ENCODE measurements at places on chromosomes 3 and 15.

DNA sequence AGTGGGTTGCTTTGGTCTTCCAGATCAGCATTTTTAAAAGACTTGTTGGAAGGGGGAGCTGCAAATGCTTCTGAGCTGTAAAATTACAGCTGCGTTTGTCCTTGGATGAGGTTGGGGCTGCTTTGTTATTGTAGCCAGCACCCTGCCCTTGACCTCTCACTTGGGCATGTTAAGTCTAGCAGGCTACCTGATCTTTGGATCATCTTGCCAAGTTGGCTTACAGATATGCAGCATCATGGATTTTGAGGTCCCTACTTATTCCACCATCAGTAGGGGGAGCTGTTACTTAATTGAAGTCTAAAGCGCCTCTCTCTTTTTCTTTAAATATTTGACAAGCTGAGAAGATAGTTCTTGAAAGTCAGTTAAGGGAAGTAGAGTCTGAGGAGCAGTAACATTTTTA, 793.0 kb downstream of the MCTP2 start:
- no peak for DNase-seq

- no peak for DNase-seq
Observed at GRCh38 chr3:45123581-45124269, 22.5 kb downstream of the CDCP1 start.

GRCh38 chr3:144164352-144164751, 192.7 kb downstream of the DIPK2A start:
- DNase-seq = no peak

GRCh38 chr15:67380921-67381320, 126.3 kb downstream of the IQCH start:
- no peak for DNase-seq

- no peak for DNase-seq
Observed at GRCh38 chr15:45117308-45118130, 3.4 kb downstream of the DUOXA2 start.

DNA sequence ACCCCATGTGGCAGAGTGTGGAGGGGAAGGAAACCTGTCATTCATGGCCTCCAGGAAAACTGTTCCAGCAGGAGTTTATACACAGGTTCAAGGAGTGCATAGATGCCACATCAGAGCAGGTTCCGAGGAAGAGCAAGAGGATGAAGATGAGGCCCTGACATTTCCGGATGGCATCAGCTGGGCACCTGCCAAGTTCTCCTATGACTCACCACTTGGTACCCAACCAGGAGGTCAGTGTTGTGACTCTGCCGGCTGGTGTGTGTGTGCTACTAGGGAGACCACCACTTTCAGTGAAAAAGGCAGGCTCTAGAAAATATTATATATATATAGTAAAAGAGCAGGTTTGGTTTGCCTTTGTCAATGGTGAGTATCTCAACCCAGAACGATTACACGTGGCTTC, 69.3 kb downstream of the NTRK3 start:
- DNase-seq = no peak

- DNase-seq = no peak
Observed at GRCh38 chr3:29693863-29694262, 413.0 kb downstream of the RBMS3 start.

DNA sequence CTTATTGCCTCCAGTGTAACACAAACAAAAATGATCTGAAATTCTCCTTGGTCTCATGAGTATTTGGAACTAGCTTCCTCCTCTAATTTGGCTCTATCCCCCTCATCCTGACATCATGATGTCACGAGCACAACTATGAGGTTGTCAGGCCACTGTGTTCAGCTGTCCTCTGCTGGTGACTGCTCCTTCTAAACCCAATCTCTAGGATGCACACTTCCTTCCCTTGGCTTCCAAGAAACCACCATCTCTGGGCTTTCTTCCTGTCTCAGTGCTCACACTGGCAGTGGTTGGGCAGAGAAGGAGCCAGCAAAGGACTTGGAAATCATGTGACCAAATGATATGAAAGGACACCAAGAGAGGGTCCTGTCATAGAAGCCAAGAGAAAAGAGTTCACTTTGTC, 30.7 kb upstream of the EIF1B start:
- DNase-seq = no peak

DNA sequence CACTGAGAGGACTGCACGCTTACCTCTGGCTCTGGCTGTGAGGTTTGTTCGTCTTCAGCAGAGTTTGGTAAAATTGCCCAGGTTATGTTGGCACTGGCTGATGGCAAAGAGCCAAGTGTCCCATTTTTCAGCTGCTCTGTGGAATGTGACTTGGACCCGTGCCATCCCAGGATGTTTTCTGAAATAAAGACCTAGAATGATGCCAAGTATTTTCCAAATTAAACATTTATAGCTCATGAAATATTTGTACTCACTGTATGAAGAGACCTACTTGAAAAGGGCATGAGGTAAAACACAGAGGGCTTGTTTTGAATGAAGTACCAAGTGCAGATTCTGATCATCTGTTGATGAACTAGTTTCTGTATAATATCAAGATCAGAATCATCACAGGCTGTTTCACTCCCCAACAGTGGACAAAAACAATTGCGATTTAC, 200.5 kb downstream of the STT3B start:
- no peak for DNase-seq

GRCh38 chr15:57591822-57592367, at the start of gene MYZAP:
Gene MYZAP, plus strand, starts transcription at chr15:57591904. Its CDS starts 131 bp downstream, at chr15:57592035.
- DNase-seq = no peak

DNA sequence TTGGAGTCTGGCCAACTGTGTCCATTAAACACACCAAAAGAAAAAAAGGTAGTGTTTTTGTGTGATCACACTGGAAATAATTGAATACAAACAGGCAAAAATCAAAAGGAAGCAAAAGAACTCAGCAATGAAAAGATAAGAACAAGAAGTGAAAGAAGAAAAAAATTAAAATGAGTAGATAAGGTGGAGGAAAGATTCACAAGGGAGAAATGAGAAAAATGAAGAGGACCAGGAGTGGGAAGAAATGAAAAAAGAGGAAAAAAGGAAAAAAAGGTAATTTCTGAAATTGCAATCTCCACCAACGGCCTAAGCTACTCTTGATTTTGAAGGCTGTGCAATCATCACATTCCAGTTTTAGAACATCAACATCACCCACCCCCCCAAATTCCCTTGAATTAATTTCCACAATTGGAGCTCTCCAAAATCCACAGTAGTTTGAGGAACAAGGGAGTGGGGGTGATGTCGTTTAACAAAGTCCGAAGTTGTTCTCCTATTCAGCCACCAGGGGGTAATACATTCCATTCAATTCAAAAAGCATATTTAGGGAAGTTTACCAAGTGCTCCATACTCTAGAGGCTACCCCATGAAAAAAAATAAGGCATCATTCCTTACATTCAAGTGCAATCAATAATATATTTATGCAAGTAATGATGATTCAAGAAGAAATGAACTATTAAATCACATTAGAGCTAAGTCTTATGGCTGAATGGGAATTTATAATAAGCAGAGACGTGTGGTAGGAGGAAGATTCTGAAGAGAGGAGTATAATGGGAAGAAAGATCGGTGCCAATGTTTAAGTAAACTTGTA, 37.4 kb downstream of the ZNF860 start:
- no peak for DNase-seq

DNA sequence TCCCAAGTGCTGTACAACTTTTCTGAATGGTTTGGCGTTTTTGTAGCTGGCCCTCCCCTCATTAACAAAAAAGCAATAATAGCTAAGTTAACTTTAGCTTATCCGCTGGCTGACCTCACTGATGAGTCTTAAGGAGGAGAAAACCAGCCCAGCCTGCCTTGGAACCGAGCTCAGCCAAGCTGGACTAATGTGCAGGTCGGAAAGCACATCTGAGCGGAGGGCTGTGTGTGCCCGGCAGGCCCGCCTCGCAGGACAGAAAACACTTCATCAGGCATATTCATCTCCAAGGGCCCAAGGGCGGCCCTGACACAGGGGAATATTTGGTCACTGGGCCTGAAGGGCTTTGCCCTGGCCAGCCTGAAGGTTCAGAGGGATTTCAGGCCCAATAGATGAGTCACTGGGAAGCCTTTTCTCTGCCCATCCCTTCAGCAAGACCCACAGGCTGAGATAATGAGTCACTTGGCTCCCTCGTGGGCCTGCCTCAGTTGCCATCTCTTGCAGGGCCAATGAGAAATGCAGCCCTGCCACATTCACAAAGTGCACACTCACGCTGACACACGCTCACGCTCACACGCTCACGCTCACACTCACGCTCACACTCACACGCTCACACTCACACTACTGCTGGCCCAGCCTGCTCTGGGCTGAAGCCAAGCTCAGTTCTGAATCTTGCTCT, 75.1 kb downstream of the SLC12A8 start:
- no peak for DNase-seq

GRCh38 chr3:155944081-155944480, 73.6 kb downstream of the GMPS start:
- DNase-seq = no peak

- DNase-seq = no peak
Observed at GRCh38 chr3:54349231-54349652, 226.9 kb downstream of the CACNA2D3 start.

DNA sequence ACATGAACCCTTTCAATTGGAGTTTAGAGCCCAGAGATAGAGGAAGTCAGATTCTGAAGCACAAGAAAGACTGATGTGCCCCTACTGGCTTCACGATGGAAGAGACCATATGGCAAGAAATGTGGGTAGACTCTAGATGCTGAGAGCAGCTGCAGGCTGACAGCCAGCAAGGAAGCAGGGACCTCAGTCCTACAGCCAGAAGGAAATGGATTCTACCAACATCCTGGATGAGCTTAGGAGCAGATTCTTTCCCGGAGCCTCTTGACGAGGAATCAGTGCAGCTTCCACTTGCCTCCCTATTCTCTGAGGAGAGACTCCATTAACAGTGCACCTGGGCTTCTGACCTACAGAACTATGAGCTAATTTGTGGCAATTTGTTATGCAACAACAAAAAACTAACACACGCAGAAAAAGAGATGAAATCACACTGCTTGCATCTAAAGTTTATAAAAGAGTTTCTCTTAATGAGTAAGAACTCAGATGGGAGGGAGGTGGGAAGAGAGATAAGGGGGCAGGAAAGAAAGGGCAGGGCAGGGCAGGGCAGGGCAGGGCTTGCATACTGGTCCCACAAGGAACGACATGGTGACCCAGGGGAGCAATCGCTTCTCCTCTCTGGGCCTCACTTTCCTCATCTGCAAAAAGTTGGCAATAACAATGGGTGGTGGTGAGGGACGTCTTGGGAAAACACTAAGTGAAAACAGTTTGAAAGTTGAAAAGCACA, 440.9 kb downstream of the FOXP1 start:
- DNase-seq = no peak

- DNase-seq = no peak
Observed at GRCh38 chr3:45948881-45949280, 5.6 kb downstream of the CXCR6 start.

GRCh38 chr3:38009807-38010591, 19.4 kb downstream of the VILL start:
- DNase-seq = no peak

- no peak for DNase-seq
Observed at GRCh38 chr3:40939030-40939740, 260.1 kb upstream of the CTNNB1 start.

GRCh38 chr15:42171122-42171521, 14.7 kb upstream of the PLA2G4F start:
- no peak for DNase-seq

DNA sequence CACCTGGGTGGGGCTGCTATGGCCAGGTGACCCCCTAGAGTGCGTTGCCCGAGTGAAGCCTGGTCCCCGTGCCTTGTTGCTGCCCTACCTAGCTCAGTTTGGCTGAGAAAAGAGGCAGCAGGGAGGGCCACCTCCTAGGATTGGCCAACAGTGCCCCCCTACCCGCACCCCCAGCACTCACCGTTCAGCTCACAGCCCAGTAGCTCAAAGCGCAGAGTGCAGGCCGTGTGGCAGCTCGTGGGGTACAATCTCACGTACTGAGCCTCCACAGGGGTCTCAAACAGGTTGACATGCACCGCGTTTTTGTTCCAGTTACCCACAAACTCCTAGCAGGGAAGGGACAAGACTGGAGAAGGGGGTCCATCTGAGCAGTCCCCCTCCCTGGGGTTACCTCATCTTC, 7.6 kb downstream of the MFGE8 start:
- DNase-seq = no peak

DNA sequence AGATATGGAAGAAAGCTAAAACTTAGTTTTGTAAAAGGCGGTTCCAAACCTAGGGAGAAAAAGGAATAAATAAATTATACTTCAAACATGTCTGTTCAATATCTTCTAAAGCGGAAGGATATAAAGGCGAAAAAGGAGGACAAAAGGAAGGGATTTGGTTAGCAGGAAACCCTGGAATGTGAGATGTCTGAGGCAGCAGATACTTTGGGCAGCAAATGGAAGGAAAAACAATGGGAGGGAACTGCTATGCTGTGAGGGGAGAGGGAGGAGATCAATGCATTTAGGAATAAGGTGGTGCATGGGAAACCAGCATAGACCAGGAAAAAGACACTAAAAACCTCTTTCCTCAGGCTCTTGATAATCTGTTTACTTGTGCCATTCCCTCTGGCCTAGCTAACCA, 120.8 kb downstream of the DNAH12 start:
- no peak for DNase-seq

- DNase-seq = no peak
Observed at GRCh38 chr3:73557986-73558726, 66.6 kb downstream of the PDZRN3 start.

- DNase-seq = no peak
Observed at GRCh38 chr3:143538577-143538981, 309.7 kb downstream of the SLC9A9 start.

- no peak for DNase-seq
Observed at GRCh38 chr3:23728601-23729117, 77.1 kb upstream of the UBE2E1 start.

GRCh38 chr15:47511261-47511660, 206.0 kb upstream of the SEMA6D start:
- no peak for DNase-seq

- no peak for DNase-seq
Observed at GRCh38 chr3:64053581-64053980, 30.3 kb upstream of the PSMD6 start.

GRCh38 chr3:131553495-131554247, 50.9 kb upstream of the MRPL3 start:
- no peak for DNase-seq

GRCh38 chr3:174156200-174156599, 702.9 kb upstream of the NAALADL2 start:
- DNase-seq = no peak

GRCh38 chr3:72116226-72116625, 331.3 kb upstream of the PROK2 start:
- no peak for DNase-seq

- DNase-seq = no peak
Observed at GRCh38 chr15:37574985-37575384, 359.5 kb upstream of the TMCO5A start.

DNA sequence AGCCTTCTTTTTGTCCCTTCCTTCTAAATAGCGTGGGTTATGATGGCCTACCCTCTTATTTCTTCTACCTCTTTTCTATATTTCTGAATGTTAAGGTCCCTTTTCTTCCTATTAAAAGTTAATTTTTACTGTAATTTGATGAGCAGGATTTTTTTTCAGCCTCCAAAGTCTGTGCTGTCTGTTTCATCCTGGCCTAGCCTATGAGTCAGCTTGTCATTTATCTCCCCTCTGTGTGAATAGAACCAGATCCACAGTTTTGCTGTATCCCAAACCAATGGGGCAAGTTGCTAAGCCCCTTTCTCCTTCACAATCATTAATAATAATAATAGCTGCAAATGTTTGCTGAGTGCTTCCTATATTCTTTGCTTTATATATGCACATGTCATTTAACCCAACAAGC, 18.1 kb upstream of the C3orf38 start:
- DNase-seq = no peak

- no peak for DNase-seq
Observed at GRCh38 chr15:33561407-33561806, 250.6 kb downstream of the RYR3 start.

GRCh38 chr15:45377609-45378148, 665 bp downstream of the GATM start:
- DNase-seq = no peak

- DNase-seq = no peak
Observed at GRCh38 chr3:60198179-60198720, 1053.0 kb downstream of the FHIT start.

All from stimulated activated CD4-positive, alpha-beta T cell treated with anti-CD3 and anti-CD28 coated beads, TNF-alpha, amount 100 ng/mL, for 1 hour (primary cell).